ENCODE measurements at places on chromosomes 3 and 15. TPM values are rescaled to one million over a fixed set of nuclear protein-coding genes. Genes with fewer than 3 reads are reported as not detected.

SNX33 gene
- total RNA-seq, result 3.2 TPM

CD200 gene
- 34.2 TPM for total RNA-seq

MUC20 gene
- total RNA-seq, result 0.73 TPM

TMOD2 gene
- total RNA-seq, result 6.7 TPM

PEX5L gene
- not detected for total RNA-seq

SUSD5 gene
- total RNA-seq, result not detected

PLCL2 gene
- 16.7 TPM for total RNA-seq

PLSCR2 gene
- total RNA-seq, result not detected

C3orf20 gene
- total RNA-seq, result 0.12 TPM
